ENCODE measurements at places on chromosomes 3 and 15. TPM values are rescaled to one million over a fixed set of nuclear protein-coding genes. Genes with fewer than 3 reads are reported as not detected.

Gene GOLGA8S
- 0.35 TPM for total RNA-seq

DNA sequence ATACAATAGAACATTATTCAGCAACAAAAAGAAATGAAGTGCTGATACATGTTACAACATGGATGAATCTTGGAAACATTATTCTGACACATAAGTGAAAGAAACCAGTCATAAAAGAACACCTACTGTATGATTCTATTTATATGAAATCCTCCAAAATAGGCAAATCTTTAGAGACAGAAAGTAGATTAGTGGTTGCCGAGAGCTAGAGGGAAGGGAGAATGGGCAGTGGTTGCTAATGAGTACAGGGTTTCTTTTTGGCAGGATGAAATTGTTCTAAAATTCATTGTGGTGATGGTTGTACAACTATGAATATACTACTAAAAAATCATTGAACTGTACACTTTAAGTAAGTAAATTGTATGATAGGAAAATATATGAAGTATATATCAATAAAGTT lies 6.3 kb upstream of the LRRC58 start:
- no peaks in the 10 kb centered on the region for H3K4me1 ChIP-seq
- no peaks in the 10 kb centered on the region for H3K27me3 ChIP-seq
- no peaks in the 10 kb centered on the region for H3K36me3 ChIP-seq
- DNase-seq: no peak

Gene GUCA1C
- total RNA-seq: not detected

GRCh38 chr3:150057227-150057626 lies 86.5 kb upstream of the PFN2 start:
- H3K4me3 ChIP-seq: no peak overlapping the region
- DNase-seq: no peak
- no peaks in the 10 kb centered on the region for H3K36me3 ChIP-seq
- no peak overlapping the region for H3K27ac ChIP-seq
- H3K4me1 ChIP-seq: no peaks in the 10 kb centered on the region

GRCh38 chr3:14200276-14200675 lies 21.7 kb downstream of the LSM3 start:
- H3K4me3 ChIP-seq: no peak overlapping the region
- no peaks in the 10 kb centered on the region for H3K27me3 ChIP-seq
- peaks cover 6% of the 10 kb centered on the region for H3K36me3 ChIP-seq
- no peaks in the 10 kb centered on the region for H3K4me1 ChIP-seq
- no peak for DNase-seq

GRCh38 chr15:98292442-98293240 lies 332.1 kb downstream of the ARRDC4 start:
- no peaks in the 10 kb centered on the region for H3K27me3 ChIP-seq
- H3K36me3 ChIP-seq: no peaks in the 10 kb centered on the region
- no peak for DNase-seq
- no peaks in the 10 kb centered on the region for H3K4me1 ChIP-seq
- no peak overlapping the region for H3K27ac ChIP-seq
- no peak overlapping the region for H3K4me3 ChIP-seq

- peaks cover 57% of the 10 kb centered on the region for H3K4me1 ChIP-seq
- no peaks in the 10 kb centered on the region for H3K27me3 ChIP-seq
- H3K27ac ChIP-seq: peak overlapping the region; percentile 98
Measured at GRCh38 chr15:75451202-75451673, 252 bp downstream of the SIN3A start.

Gene SLC9C1
- total RNA-seq: not detected

GRCh38 chr3:155938409-155938808 lies 68.0 kb downstream of the GMPS start:
- peaks cover 34% of the 10 kb centered on the region for H3K36me3 ChIP-seq
- no peaks in the 10 kb centered on the region for H3K27me3 ChIP-seq

DNA sequence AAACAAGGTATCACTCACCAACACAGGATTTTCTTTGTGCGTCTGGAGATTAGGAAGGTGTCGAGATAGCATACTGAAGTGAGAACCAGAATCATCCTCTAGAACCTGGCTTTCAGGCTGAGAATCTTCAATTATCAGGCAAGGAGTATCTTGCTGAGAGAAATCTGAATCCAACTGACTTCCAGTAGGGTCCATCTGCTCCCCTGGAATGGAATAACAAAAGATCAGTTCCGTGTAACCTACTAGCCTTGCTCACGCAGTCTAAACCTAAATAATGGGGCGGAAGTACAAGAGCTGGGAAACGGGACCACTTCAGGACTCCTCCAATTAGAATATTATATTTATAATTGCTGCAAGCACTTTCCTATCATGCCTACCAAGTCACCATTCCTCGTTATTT lies 690 bp downstream of the TP53BP1 start:
- H3K36me3 ChIP-seq: no peaks in the 10 kb centered on the region
- H3K4me1 ChIP-seq: peaks cover 27% of the 10 kb centered on the region
- peak overlapping the region; percentile 93 for H3K27ac ChIP-seq

GRCh38 chr3:4752201-4753072 lies 226.8 kb upstream of the BHLHE40 start:
- no peak overlapping the region for H3K4me3 ChIP-seq
- H3K36me3 ChIP-seq: no peaks in the 10 kb centered on the region
- no peaks in the 10 kb centered on the region for H3K27me3 ChIP-seq
- DNase-seq: no peak
- H3K27ac ChIP-seq: no peak overlapping the region
- H3K4me1 ChIP-seq: peaks cover 27% of the 10 kb centered on the region

Gene PROS1
- total RNA-seq: not detected

GRCh38 chr3:46006238-46007032 lies 10.8 kb upstream of the FYCO1 start:
- no peak overlapping the region for H3K27ac ChIP-seq
- DNase-seq: no peak
- no peaks in the 10 kb centered on the region for H3K36me3 ChIP-seq
- no peak overlapping the region for H3K4me3 ChIP-seq
- no peaks in the 10 kb centered on the region for H3K4me1 ChIP-seq

GRCh38 chr15:56674857-56675256 lies 58.5 kb downstream of the ZNF280D start:
- H3K4me3 ChIP-seq: no peak overlapping the region
- H3K4me1 ChIP-seq: no peaks in the 10 kb centered on the region
- H3K36me3 ChIP-seq: peaks cover 6% of the 10 kb centered on the region
- no peak overlapping the region for H3K27ac ChIP-seq

Gene SCAP
- total RNA-seq: 85.7 TPM

Gene XCR1
- not detected for total RNA-seq

GRCh38 chr3:27356976-27357375 lies 12.2 kb downstream of the NEK10 start:
- H3K4me3 ChIP-seq: no peak overlapping the region
- no peaks in the 10 kb centered on the region for H3K27me3 ChIP-seq
- no peaks in the 10 kb centered on the region for H3K36me3 ChIP-seq
- no peak for DNase-seq

DNA sequence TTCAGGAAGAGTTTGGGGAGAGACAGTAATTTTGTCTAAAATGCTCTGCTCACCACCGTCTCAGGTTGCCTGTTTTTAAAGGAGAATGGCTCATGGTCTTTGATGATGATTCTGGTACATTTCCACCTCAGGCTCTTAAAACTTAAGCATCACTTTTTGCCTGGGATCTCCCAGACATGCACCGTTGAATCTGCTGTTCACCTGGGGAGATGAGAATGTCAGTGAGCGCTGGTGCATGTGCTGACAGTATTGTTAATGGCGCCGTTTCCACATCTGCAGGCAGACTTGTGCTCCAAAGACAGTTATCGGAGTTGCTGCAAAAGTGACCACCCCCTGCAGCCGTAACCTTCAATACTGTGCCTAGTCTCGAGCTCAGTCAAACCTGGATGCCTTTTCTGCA lies 219.0 kb upstream of the TPM1 start:
- DNase-seq: no peak
- H3K4me1 ChIP-seq: no peaks in the 10 kb centered on the region
- H3K27me3 ChIP-seq: no peaks in the 10 kb centered on the region
- no peaks in the 10 kb centered on the region for H3K36me3 ChIP-seq
- H3K4me3 ChIP-seq: no peak overlapping the region

GRCh38 chr15:40340740-40341400 lies at the start of gene CCDC9B:
Gene CCDC9B (minus strand): TSS chr15:40340939. CDS start chr15:40340819, 120 bp downstream.
- no peak within 1 kb of the TSS for H3K4me3 ChIP-seq
- no peaks in the 10 kb centered on the region for H3K27me3 ChIP-seq
- peaks cover 14% of the 10 kb centered on the region for H3K4me1 ChIP-seq
- H3K36me3 ChIP-seq: no peaks in the 10 kb centered on the region
- H3K27ac ChIP-seq: no peak within 1 kb of the TSS

Gene TIGIT
- total RNA-seq: 36.6 TPM

Gene SERPINI1
- 4.3 TPM for total RNA-seq

DNA sequence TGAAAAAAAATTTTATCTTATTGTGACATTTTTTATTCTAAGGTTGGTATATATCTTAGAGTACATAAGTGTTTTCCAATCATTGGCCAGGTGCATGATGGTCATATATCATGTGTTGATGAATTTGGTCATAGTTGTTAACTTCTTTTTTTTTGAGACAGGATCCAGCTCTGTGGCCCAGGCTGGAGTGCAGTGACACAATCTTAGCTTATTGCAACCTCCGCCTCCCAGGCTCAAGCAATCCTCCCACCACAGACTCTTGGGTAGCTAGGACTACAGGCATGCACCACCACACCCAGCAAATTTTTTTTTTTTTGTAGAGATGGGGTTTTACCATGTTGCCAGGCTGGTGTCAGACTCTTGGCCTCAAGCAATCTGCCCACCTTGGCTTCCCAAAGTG lies 44.0 kb downstream of the PCCB start:
- peaks cover 4% of the 10 kb centered on the region for H3K36me3 ChIP-seq
- no peak for DNase-seq
- no peak overlapping the region for H3K4me3 ChIP-seq
- H3K27ac ChIP-seq: no peak overlapping the region
- no peaks in the 10 kb centered on the region for H3K4me1 ChIP-seq

GRCh38 chr15:66763186-66764071 lies 61.4 kb downstream of the SMAD6 start:
- H3K27ac ChIP-seq: no peak overlapping the region
- no peak overlapping the region for H3K4me3 ChIP-seq
- H3K4me1 ChIP-seq: peaks cover 3% of the 10 kb centered on the region
- no peaks in the 10 kb centered on the region for H3K36me3 ChIP-seq
- DNase-seq: no peak
- H3K27me3 ChIP-seq: peaks cover 6% of the 10 kb centered on the region

Gene A4GNT
- not detected for total RNA-seq

Gene ADGRG7
- total RNA-seq: not detected

DNA sequence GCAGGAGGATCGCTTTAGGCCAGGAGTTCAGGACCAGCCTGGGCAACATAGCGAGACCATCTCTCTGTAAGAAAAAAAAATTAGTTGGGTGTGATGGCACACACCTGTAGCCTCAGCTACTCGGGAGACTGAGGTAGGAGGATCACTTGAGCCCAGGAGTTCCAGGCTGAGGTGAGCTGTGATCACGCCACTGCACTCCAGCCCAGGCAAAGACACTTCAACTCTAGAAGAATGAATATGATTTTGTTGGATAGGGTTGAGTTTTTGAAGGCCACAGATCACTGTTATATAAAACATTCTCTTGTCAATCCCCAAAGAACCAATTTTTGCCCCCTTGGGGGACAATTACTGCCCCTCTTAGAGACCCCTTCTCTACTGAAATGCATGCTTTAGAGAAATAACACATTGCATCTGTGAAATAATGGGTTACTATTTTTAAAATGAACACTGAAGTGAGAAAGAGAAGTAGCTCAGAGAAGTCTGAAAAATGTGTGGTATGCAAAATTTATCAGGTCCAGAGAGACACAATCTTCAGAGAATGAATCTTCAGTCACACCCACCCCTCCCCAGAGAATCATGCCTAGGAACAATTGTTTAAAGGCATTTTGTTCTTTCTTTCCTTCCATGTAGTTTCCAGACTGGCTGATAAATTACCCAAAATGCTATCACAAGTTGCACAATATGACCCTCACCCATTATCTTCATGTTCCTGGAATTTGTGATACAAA lies 42.7 kb downstream of the METTL6 start:
- no peak overlapping the region for H3K27ac ChIP-seq
- H3K27me3 ChIP-seq: no peaks in the 10 kb centered on the region
- no peaks in the 10 kb centered on the region for H3K36me3 ChIP-seq
- no peaks in the 10 kb centered on the region for H3K4me1 ChIP-seq
- H3K4me3 ChIP-seq: no peak overlapping the region

Gene ACKR2
- total RNA-seq: 0.49 TPM

GRCh38 chr15:100082761-100083402 lies 258.9 kb downstream of the ADAMTS17 start:
- H3K27ac ChIP-seq: no peak overlapping the region
- DNase-seq: no peak
- no peaks in the 10 kb centered on the region for H3K27me3 ChIP-seq
- no peaks in the 10 kb centered on the region for H3K4me1 ChIP-seq
- H3K36me3 ChIP-seq: no peaks in the 10 kb centered on the region

- DNase-seq: no peak
- no peaks in the 10 kb centered on the region for H3K27me3 ChIP-seq
- peaks cover 62% of the 10 kb centered on the region for H3K36me3 ChIP-seq
- H3K4me3 ChIP-seq: no peak overlapping the region
- no peak overlapping the region for H3K27ac ChIP-seq
Measured at GRCh38 chr3:9377981-9378380, 15.1 kb downstream of the THUMPD3 start.

DNA sequence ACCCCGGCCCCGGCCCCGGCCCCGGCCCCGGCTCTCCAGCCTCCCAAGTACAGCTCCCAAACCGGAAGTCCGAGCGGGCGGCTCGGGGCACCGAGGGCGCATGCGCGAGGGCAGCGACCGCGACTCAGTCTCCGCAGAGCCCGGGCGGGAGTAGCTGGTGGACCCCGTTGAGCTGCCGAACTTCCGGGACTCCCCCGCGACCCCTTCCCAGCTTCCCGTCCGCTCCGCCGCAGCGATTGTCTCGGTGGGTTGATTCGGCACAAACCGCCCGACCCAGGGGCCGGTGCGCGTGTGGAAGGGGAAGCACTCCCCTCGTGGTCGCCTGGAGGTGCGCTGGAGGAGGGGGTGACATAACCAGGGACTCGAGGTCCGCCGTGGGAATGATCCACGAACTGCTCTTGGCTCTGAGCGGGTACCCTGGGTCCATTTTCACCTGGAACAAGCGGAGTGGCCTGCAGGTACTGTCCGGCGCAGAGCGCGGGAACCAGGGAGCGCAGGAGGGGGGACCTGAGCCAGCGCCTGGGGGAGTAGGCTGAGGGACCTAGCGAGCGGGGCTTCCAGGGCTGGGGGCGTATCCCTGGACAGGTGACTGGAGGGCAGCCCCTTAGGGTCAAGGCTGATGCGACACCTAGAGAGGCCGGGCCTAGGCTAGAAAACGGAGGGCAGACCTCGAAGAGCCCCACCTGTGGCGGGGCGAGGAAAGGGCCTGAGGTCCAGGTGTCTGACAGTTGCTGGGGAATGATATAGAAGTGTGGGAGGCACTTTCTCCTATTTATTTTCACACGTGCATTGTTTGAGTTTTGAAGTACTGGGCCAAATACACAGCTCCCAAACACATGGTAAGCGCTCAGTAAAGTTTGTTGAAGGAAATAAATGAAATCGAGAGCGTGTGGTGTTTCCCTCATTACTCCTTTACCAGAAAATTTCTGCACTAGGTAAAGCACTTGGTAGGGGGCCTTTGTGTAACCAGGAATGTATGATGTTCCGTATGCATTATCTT lies at the start of the genes TUBGCP4 and ZSCAN29:
Gene TUBGCP4, plus strand, starts transcription at position 127 of the 1,000 bp plus-strand sequence. Its CDS starts 254 bp downstream, at position 381.
Gene ZSCAN29, minus strand, starts transcription at position 69 of the 1,000 bp plus-strand sequence. CDS start 1,130 bp downstream, outside the sequence.
- peak within 1 kb of the TSS; percentile 70 for H3K27ac ChIP-seq
- H3K27me3 ChIP-seq: no peaks in the 10 kb centered on the region
- H3K4me1 ChIP-seq: peaks cover 33% of the 10 kb centered on the region
- no peaks in the 10 kb centered on the region for H3K36me3 ChIP-seq
- H3K4me3 ChIP-seq: peak within 1 kb of the TSS; percentile 53

GRCh38 chr3:88030210-88030609 lies 28.6 kb downstream of the CGGBP1 start:
- H3K36me3 ChIP-seq: no peaks in the 10 kb centered on the region
- no peak overlapping the region for H3K4me3 ChIP-seq
- no peak overlapping the region for H3K27ac ChIP-seq
- H3K27me3 ChIP-seq: no peaks in the 10 kb centered on the region
- peaks cover 19% of the 10 kb centered on the region for H3K4me1 ChIP-seq

Gene CPEB1
- 0.38 TPM for total RNA-seq

All from CD4-positive, alpha-beta memory T cell (primary cell).